ENCODE measurements at places on chromosomes 7 and 10.

DNA sequence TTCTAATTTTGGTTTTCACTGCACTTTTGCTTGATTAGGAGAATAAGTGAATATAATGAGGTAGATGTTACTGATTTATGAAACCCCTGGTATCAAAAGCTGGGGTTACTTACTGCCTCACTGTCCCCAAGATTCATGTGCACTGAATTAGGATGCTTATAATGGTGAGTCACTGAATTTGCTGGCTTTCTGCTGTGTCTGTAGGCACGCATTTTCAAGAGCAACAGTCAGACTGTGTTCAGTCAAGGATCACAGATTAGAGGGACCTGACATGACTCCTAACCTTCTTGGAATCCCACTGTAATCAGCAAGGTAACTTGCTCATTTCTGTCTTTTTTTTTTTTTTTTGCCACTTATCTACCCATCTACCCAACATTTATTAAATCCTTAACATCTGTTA, 59.7 kb downstream of the GPR85 start:
- DNase-seq: peak; percentile 27

GRCh38 chr7:147474862-147475261, 1115.7 kb upstream of the C7orf33 start:
- no peak for DNase-seq

- no peak for DNase-seq
These were observed 75.9 kb downstream of the BUB3 start for GRCh38 chr10:123229927-123230630.

DNA sequence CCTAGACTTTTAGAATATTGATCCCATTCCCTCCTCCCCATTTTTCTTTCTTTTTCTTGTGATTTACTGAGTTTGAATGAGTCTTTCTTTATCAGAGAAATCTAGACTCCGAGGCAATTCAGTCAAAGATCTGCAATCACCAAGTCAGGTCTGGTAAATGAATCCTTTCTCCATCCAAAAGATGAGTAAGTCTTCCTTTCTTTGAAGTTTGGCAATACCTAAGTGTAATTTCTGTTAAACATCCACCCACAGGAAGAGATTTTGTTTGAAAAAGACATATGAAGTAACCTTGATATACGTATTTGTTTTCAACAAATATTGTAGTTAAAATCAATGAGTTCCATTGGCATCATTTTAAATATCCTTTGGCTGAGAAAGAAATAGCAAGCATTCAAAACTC, 58.3 kb downstream of the SLC39A12 start:
- no peak for DNase-seq

- DNase-seq: no peak
These were observed 41.9 kb downstream of the CREB3L2 start for GRCh38 chr7:137960020-137960419.

GRCh38 chr7:103632972-103633371, 187.0 kb upstream of the SLC26A5 start:
- no peak for DNase-seq

GRCh38 chr7:143223784-143224183, 1.9 kb downstream of the TAS2R40 start:
- DNase-seq: no peak

- peak; percentile 88 for DNase-seq
These were observed 61.7 kb downstream of the PWWP2B start for GRCh38 chr10:132458586-132459300.

- DNase-seq: no peak
These were observed 6.9 kb upstream of the ZKSCAN1 start for GRCh38 chr7:100008525-100008924.

DNA sequence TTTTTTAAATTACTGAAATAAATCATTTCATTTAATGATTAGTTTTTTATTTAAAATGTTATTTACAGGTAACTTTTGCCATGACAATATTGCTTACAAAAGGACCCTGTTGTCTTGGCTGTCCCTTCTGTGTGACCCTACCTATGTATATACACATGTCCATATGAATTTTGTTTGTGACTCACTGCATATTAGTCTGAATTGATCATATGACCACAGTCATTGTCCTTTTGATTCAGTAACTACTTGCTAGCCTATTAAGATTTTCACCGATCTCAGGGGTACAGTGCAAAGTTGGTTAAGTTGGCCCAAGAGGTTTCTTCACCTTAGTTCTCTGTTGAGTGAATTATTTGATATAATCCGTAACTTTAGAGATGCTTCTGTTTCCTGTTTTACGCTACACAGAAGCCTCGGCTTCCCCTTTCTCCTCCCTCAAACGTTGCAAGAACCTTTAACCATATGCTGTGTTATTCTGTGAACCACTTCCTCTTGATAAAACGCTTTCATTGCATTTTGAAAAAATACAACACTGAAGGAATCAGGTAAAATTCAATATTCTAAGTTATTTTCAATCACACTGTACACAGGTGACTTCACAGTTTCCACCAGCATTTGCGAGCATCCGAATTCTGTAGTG, 43.9 kb downstream of the APBB1IP start:
- DNase-seq: no peak

DNA sequence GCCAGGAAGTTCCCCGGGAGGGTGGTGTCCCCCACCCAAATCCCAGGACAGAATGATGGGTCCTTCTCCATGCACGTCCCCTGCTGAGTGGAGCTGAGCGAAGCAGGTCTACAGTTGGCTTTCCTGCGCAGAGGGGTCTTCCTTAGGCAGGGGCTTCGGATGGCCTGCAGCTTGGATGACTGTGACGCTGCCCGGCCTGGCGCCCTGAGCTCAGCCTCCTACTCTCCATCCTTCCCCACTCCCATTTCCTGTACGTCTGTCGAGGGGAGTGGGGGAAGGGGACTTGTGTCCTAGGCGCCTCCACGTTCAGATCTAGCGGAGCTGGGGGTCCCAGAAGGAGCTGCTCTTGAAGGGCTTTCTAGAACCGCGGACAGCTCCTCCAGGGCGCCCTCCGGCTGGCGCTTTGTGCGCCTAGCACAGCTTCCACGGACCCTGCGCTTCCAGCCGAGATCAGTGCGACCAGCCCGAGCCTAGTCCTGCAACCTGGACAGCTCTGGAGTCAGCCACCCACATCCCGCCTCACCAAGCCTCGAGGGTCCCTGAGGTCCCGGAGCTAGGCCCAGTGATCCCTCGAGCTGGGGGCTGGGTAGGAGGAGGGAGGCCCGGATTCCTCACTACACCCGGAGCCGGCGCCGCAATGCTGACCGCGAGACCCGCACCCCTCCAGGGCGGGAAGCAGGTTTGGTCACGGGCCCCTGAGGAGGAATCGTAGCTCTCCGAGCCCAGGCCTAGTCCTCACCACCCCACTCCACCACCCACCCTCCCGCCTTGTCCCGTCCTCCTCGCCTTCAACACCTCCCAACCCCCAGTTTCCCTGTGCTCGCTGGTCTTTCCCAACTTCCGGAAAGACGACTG, 1.9 kb downstream of the GRID1 start:
- DNase-seq: no peak

GRCh38 chr7:110521357-110521911, 569.5 kb upstream of the LRRN3 start:
- DNase-seq: no peak
